ENCODE measurements at places on chromosomes 4 and X. TPM values are rescaled to one million over a fixed set of nuclear protein-coding genes. Genes with fewer than 3 reads are reported as not detected.

- no peak for DNase-seq
Observed at GRCh38 chr4:167109859-167110258, 124.4 kb downstream of the SPOCK3 start.

- no peak for DNase-seq
Observed at GRCh38 chr4:58636381-58636780, 1526.2 kb upstream of the IGFBP7 start.

The ZCCHC18 gene
- polyA plus RNA-seq = 0.58 TPM

- no peak for DNase-seq
Observed at GRCh38 chr4:6137027-6137746, 63.2 kb downstream of the JAKMIP1 start.
